LNCaP clone FGC (cell line): ENCODE measurements at places on chromosomes 3 and 15.

- DNase-seq, result no peak
These were observed 27.6 kb upstream of the ADAMTS9 start for GRCh38 chr3:64715211-64715982.

DNA sequence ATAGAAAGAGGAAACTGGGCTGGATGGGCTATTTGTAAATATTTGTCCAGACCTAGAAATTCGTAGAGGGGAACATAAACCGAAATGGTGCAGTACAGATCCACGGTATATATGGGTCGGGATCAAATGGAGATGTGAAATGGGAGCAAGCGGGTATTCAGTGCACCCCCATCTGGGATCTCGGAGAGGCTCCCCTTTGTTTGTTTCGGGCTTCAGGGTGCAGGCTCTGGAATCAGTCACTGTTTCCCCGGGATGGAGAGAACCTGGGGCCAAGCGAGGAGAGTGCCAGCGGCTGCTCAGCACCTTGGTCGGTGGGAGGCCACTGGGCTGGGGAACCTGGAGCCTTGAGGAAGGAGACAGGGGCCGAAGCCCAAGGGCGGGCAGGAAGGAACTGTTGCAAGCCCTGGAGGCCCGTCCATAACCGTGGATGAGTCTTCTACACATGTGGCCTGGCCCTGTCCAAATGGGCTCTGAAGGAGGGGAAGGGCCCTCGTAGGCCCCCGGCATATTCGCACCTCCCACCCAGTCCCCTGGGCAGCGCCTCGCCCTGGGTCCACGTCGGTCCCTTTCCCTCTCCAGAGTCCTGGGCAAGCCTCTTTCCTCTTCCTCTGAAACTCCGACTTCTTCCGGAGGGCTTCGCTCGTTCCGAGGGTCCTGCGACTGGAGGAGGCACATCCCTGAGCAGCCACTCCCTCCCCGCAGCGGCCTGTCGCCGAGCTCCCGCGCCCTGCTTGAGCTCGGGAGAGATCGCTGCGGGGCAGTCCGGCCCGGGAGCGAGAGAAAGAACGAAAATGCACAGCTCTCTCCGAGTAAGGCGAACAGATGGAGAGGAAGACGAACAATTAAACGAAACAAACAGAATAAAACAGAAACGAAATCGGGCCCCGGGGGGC is 3.0 kb downstream of the ISL2 start:
- no peak for DNase-seq

- no peak for DNase-seq
These were observed 60.6 kb downstream of the CD200R1L start for GRCh38 chr3:112786002-112786590.

- no peak for DNase-seq
These were observed 41.8 kb upstream of the GAP43 start for GRCh38 chr3:115581362-115582135.

DNA sequence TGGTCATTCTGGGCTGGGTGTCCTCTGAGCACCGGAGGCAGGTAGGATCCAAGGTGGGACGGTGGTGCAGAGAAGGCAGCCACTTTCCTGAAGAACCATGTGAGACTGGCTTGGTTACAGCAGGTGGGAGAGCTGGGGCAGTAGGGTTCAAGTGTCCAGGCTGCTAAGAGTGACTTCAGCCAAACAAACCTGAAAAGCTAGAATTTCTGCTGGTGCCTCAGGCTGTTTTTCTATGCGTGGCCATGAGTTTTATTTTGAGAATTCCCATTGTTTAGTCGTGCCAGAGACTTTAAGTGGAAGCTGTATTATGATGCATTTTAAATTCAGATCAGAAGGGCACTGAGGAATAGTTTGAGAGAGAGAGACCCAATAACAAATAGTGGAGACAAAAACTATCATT is 20.1 kb downstream of the USP13 start:
- no peak for DNase-seq

GRCh38 chr15:57432141-57432741 is 55.9 kb downstream of the CGNL1 start:
- DNase-seq, result no peak

- DNase-seq, result no peak
These were observed 25.4 kb upstream of the SEMA6D start for GRCh38 chr15:47691882-47692281.
